A549 (cell line): ENCODE measurements at places on chromosomes 7 and 10.

DNA sequence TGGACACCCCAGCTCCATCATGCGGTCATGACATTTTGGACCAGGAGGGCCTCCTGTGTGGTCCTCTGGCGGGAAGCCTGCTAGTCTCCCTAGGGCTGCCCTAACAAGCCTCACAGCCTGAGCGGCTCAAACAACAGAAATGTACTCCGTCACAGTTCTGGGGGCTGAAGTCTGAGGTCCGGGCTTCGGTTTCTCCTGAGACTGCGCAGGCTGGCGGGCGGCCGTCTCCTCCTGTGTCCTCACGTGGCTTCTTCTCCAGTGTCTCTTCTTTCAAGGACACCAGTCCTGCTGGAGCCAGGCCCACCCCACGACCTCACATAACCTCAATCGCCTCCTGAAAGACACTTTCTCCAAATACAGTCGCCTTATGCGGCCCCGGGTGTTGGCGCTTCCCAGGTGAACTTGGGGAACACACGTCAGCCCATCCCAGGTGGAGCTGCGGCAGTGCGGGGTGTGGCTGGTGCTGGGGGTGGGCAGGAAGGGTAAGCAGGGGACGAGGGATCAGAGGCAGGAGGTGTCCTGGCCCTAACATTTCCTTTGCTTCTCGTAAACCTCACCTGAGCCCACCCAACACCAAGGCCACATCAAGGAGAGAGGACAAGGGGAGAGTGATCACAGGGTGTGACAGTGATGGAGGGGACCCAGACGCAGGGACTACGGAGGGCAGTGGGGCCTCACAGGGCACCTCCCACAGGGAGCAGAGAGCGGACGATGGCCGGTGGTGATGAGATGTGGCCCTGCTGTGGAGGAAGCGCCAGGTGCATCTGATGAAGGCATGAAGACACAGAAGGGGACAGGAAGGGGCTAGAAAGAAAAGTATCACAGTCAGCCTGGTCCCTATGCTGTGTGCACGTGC lies 580.6 kb downstream of the PTPRN2 start:
- no peak for DNase-seq

GRCh38 chr10:12561307-12561706 lies 212.0 kb downstream of the CAMK1D start:
- no peak for DNase-seq

GRCh38 chr10:1272079-1272776 lies 216.0 kb downstream of the WDR37 start:
- no peak for DNase-seq

- DNase-seq: no peak
Observed at GRCh38 chr10:79160191-79160590, 91.4 kb downstream of the ZMIZ1 start.

DNA sequence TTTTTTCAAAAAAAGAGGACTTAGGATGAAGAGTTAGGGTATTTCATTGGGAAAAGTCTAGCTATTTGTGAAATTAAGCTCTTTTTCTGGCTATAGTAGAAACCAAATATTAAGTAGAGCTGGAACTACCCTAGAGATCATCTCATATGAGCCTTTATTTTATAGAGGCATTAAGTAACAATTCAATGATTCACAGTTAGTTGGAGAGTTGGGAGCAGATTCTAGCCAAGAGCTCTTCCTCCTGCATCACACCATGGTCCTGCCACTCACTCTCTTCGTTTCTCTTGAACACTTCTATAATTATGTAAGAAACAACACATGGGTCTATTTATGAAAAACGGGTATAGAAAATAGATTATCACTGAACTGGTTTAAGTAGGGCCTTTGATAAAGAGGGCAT lies 76.1 kb upstream of the ANK3 start:
- DNase-seq: no peak

GRCh38 chr7:104862719-104863118 lies 151.3 kb upstream of the KMT2E start:
- DNase-seq: peak; percentile 50

DNA sequence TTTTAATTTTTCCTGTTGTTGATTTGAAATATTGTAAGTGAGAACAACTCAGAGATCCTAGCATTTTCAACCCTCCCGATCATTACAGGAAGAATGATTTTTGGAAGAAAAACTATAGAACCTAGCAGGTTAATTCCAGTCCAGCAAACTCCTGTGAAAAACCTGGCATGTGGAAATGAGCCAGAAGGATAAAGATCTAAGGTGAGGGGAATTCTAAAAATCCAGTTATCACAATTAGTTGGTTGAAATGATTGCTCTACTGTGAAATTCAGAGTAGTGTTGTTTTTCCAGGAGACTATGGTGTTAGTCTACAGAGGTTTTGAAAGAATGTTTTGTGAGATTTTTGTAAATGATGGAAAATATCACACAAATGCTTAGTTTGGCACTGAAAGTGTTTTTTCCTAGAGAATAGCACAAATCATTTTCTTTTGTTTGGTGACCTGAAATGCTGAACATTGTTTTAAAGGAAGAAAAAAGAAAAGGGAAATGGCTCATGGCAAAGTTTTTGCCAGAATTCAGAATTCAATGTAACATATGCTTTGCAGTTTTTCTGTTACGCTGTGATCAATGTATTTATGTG lies 152.4 kb upstream of the SLC26A5 start:
- no peak for DNase-seq

GRCh38 chr7:69643708-69644445 lies 45.6 kb downstream of the AUTS2 start:
- DNase-seq: no peak

DNA sequence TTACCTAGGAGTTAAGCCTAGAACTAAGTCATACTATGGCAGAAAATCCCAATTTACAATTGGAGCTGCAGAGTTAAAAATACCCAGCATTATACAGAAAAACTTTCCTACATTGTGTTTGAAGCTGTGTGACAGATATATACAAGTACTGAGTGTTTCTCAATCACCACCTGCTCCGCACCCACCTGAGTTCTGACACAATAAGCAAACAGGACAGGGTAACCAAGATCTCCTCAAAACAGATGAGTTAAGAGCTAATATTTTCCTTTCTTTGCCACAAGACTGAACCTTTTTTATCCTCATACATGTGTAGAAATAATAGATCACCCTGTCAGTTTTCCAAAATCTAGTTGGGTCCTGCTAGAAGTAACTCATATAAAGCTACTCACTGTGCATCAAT lies 186.3 kb downstream of the DOCK4 start:
- no peak for DNase-seq

DNA sequence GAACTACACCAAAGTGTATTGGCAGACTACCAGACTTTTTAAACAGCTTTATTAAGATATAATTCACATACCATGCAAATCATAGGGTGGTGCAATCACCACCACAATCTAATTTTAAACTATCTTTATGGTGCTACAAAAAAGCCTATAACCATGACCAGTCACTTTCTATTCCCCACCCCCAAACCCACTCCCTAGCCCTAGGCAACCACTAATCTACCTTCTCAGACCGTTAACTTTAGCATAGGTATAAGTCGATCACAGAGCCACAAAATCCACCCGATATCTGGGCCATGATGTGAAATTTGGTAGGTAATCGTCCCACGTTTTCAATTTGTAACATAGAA lies 536 bp upstream of the POM121 start:
- no peak for DNase-seq

DNA sequence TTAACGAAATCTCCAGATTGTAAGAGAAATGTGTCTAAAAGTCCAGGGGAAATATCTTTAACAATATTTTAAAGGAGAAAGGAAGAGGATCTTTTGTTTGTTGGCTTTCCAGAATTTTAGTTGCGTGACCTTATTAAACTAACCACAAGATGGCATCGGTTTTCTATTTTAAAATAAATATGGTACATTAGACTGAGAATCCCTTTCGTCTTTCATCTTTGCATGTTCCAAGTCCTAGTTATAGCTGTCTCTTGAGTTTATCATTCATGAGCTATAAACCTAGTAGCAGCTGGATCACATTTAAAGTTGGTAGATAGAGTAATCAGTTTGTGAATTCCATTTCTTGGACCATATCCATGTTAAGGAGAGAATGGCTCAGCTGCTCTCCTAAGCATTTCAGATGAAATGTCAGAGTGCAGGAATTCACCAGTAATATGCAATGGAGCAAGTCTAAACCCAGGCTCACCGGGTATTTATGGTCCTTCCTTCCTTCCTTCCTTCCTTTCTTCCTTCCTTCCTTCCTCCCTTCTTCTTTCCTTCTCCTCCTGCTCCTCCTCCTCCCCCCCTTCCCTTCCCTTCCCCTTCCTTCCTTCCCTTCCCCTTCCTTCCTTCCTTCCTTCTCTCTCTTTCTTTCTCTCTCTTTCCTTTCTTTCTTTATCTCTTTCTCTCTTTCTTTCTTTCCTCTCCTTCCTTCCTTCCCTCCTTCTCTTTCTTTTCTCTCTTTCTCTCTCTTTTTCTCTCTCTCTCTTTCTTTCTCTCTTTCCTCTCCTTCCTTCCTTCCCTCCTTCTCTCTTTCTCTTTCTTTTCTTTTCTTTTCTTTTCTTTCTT lies 57.8 kb upstream of the RAB18 start:
- DNase-seq: peak; percentile 13

DNA sequence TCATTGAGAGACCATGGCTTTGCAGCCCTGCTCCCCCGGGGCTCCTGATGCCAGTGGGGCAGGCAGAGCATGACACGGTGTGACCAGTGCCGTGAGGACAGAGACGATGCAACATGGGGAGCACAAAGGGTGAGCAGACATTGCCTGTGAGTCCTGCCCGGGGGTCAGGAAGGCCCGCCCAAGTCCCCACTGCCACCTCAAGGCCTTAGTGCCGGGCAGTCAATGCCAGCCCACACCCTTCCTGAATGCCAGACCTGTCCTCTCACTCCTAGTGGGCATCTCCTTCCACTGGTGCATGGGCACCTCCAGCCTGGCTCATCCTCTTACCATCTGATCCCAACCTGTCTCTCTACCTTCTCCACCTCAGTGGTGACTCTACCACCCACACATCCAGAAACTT lies 157.9 kb upstream of the ZMIZ1 start:
- no peak for DNase-seq

DNA sequence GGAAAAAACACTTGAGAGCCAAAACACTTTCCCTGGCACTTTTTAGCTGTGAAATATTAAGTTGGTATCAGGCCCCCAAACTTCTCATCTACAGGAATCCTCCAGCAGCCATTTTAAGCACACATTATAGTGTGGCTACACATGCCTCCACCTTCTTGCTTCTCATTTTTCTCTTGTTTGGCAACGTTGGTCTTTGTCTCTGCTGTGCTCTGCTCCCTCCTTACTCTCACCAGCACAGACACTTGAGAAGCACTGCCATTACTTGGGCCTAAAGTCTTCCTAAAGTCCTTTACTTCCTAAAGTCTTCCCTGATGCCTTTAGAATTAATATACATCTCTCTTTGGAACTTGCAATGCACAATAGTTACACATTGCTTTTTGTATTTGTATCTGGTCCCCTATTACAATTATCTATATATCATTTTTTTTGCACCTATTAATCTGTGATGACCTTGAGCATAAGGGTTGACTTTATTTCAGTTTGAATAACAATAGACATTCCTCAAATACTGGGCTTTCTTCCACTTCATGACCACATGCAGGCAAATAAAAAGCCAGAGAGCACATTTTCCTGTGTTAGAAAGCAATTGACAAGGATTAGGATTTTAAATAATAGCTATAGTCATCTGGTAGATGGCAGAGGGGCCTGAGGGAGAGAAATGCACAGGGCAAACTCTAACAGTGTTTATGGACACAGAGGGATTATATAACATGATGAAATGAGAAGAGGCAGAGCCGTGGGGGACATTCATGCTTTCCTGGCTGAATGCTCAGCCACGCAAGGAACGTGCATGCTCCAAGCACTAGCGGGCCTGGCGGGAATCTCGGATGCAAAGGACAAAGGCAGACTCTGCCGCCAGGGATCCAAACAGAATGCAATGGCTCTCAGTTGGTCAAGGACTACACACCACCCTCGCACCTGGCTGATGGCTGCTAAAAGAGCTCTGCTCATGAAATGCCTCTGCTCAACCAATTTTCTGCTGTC lies 99.3 kb downstream of the CDC14C start:
- no peak for DNase-seq

GRCh38 chr10:46787321-46787615 lies 124.0 kb upstream of the PTPN20 start:
- DNase-seq: peak; percentile 46

- DNase-seq: no peak
Observed at GRCh38 chr7:30722187-30722586, 29.7 kb upstream of the INMT start.
